ENCODE measurements at places on chromosomes 5 and 9. TPM values are rescaled to one million over a fixed set of nuclear protein-coding genes. Genes with fewer than 3 reads are reported as not detected.

- DNase-seq: no peak
These were observed 22.1 kb downstream of the TRMO start for GRCh38 chr9:97900103-97900737.

DNA sequence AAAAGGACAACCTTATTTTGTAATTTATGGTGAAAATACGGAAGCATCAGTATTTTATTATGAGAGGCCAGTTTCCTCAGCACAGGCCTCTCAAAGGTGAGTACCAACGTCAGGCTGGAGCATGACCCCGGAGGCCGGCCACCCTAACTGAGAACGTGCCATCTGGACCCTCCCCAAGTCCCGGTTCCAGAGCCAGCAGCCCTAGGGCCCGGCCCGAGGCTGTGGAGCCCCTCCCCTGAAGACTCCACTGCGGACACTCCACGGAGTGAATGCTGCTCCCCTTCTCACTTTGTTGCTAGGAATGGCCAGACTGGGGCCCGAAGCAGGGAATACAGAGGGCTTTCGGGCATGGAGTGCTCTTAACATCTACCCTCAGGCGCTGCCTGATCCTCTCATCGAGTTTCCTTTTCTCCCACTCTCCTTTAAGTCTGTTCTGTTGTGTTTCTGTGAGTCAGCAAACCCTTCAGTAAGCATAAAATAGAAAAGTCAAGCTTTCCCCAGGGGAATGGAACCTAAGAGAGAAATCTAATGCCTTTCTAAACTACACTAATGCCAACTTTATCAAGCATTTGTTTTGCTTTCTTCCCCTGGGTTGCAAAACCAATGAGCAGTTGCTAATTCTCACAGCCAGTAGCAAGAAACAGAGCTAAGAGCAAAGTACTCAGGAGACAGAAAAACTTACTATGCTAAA lies 4.5 kb downstream of the BRD9 start:
- no peak for DNase-seq

DNA sequence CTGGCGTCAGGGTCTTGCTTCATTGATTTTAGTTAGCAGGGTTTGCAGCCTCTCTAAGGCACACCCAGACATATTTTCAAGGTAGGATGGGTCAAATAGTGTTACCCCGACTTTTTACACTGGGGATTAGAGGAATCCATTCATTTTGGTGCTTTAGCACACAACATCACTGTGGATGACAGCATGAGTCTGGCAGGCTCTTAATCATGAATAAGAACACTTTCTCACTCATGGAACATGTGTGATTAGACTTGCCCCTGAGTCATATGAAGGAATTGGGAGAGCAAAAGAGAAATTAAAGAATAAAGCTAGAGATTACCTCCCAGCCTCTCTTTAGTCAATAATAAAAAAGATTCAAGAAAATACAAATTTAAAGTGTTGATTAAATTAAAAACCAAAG lies 175.6 kb downstream of the SEMA5A start:
- no peak for DNase-seq

The SLC1A1 gene
- not detected for polyA plus RNA-seq

Data from immature natural killer cell (primary cell).